Caki2 (cell line): ENCODE measurements at places on chromosomes 3 and 15. TPM values are rescaled to one million over a fixed set of nuclear protein-coding genes. Genes with fewer than 3 reads are reported as not detected.

Gene TNFSF10
- total RNA-seq, result 2.2 and 3.4 TPM in 2 replicates

DNA sequence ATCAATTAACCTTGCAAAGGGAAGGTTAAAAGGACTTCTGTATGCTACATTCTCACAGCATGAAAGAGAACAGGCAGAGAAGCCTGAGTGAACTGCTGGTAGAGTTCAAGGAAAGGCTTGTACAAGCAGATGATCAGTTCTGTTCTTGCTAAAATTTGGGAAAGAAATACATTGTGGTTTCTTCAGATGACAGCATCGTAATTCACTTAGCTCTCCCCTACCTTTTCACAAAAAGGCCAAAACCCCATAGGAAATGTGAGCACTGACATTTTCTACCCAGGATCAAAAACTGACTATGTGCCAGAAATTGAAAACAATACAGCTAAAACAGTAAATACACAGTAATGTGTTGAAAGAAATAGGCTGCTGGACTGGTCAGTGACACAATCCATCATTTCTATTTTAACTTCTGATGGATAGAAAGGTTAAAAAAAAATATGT, 216.4 kb downstream of the DPH6 start:
- peak; percentile 19 for DNase-seq

GRCh38 chr3:141383555-141384129, 15.3 kb downstream of the ZBTB38 start:
- DNase-seq, result no peak

GRCh38 chr3:149547954-149548668, 73.6 kb downstream of the TM4SF4 start:
- DNase-seq, result peak; percentile 74

DNA sequence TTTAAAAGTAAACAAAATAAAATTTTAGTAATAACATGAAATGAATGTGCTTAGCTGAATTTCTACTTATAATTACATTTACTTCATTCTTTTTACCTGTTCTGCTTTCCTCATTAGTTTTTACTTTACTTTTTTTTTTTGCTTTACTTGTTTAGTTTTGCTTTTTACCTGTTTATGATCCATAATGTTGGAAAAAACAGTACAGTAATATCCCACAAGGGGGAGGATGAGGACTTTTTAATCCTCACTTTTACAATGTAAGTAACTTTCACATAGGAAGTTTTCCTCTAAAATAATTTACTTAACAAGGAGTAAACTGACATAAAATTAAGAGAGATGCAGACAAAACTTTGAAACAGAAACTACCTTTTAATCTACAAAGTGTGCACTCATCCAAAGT, 268.7 kb downstream of the TBC1D5 start:
- DNase-seq, result no peak

GRCh38 chr15:82968066-82968465, 15.5 kb upstream of the HOMER2 start:
- no peak for DNase-seq

DNA sequence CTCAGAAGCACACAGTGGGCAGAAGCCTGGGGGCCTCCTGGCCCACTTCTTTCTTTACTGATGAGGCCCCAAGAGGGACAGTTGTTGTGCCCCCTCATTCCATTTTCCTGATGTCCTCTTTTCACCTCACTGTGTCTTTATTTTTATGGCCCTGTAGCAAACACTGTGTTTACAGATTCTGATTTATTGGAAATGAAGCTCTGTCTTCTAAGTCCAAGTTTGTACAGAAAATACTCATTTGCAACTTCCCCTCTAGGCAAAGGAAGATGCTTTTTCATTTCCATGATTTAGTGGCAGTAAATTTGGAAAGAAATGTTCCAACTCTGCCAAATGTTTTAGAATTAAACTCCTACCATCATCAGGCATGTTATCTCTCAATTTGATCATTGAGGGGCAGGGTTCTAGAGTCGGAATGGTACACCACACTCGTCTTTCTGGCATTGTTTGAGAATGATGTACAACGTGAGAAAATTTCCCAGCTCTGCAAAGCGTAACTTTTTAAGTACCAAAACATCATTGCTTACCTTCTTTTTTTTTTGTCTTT, 129.7 kb downstream of the ARNT2 start:
- no peak for DNase-seq

DNA sequence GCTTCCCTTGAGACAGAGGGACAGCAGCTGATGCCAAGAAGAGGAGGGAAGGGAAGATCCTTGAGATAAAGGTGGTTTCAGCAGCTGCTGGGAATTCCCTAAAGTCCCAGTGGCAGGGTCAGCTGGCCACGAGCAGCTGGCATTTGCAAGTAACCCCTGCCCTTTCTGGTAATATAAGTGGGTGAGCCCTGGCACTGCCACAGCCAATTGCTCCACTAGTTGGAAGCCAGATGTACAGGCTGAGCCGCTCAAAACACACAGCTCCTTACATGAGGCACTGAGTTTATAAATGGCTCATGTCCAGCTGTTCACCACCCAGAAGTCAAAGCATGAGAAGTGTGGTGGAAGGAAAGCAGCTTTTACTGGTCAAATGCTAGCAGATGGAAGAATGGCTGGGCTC, 35.4 kb downstream of the PRR20G start:
- no peak for DNase-seq

DNA sequence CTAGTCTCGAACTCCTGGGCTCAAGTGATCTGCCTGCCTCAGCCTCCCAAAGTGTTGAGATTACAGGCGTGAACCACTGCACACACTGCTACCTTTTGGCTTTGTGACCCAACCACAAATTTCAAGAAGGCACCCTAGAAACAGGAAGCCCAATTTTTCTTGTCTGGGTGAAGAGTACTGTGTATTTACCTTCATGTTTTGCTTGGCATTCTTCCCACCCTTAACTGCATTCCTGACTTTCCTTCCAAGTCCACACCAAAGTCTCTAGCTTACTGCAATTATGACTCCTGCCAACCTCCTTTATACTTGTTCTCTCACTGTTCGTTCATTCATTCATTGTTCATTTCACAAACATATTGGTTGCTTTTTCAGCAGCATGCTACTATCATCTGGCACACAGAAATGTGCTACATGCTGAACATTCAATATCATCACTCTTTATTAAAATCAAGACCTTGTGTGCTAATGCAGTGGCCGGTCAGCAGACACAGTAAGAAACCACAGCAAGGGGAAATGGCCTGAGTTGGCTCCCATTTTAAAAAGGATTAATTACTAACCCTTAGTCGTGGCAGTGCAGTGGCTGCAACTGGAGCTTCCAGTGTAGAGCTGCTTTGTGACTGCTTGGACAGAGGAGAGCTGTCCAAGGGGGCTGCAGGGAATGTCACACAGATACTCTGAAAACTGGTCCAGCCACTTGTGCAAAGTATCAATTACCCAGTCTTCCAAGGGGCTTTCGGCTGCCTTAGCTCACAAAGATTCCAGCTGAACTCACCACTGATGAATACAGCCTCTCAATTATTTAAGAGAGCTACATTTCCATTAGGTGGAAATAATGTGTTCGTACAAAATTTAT, 94.0 kb downstream of the ETFA start:
- DNase-seq, result peak; percentile 74

DNA sequence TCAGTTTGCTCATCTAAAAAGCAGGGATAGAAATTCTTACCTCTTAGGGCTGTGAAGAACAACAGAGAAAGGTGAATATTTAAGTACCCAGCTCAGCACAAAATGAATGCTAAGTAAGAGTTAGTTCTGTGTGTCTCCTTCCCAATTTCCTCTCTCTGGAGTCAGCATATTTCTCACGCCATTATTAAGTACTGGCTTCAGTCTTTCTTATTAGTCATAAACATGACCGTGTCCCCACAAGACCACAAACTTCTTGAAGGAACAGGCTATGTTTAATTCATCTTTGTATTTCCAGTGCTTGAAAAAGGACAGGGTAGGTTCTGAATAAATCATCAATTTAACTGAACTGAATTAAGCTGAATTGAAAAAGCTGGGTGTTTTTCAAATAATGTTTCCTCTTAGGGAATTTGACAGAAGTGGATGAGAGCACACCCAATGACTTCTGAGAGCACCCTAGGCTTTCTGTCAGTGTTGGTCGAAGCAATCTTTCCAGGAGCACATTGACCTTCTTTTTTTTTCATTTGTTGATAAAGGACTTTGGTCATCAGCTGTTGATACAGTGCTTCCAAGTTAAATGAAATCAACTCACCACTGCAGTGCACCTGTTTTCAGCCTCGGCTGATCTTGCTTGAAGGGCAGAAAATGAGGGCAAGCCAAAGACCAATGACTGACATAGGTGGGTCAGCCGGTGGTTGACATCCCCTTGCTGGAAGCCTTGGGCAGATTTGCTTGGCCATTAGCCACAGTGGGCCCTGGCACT, 324.6 kb downstream of the MFSD1 start:
- no peak for DNase-seq

GRCh38 chr3:173761161-173761560, 363.6 kb downstream of the NLGN1 start:
- no peak for DNase-seq

DNA sequence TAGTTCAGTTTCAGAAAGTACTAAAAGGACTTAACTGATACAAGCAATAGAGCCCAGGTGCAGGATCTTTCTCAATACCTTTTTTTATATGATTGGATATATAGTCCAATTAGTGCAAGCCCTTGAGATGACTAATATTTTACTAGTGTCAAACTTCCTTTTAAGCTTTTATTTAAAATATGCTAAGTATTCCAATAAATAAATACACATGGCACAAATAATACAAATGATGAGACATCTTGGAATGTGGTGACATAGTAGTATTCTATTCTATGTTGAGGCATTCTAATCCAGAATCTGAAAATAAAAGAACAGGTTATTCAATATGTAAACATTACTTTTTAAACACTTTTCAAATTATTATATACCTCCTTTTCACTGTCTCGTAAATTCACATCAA, 670.0 kb downstream of the SI start:
- no peak for DNase-seq

DNA sequence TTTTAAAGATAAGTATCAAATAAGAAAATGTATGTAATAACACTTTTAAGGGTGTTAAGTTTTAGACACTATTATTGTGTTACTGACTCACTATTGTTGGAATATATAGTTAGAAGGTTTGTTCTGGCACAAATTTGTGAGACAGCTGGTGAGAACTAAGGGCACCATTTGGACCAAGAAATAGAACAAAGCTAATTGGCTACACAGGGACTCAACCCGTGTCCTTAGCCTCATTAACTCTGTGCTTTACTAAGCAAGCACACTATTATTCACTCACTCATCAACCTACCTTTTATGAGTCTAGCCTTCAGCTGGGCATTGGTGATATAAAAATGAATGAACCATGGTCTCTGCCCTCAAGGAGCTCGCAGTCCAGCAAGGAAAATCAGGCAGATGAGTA, 4.1 kb upstream of the UNC13C start:
- DNase-seq, result no peak

Gene POLQ
- 1.7 and 3.0 TPM in 2 replicates for total RNA-seq

Gene GCNT3
- 0.64 and 5.9 TPM in 2 replicates for total RNA-seq

GRCh38 chr15:82677720-82678323, 30.7 kb upstream of the CPEB1 start:
- DNase-seq, result no peak

Gene P4HTM
- 65.2 and 72.9 TPM in 2 replicates for total RNA-seq

DNA sequence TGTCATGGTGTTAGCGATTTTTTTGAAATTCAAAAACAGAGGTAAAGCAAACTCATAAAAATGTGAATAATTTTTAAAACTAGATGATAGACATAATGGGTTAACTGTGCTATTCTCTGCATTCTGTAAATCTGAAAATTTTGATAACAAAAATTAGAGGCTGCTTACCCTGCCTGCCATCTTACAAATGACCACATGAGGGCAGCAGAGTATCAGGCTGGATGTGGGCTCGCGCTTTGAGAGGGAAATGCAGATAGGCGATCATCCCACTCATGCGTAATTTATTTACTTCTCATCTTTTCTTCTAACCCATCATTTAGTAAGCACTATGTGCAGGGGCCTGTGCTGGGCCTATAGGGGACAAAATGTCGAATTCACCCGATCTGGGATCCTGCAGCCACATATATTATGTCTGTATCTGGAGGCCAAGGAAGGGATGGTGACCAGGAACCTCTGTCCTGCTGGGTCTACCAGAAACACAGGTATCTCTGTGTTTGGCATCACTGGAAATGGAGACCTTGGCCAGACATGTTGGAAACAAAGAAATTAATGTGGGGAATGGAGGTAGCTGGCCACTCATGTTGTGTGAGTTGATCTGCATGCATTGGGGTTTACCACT, 7.8 kb upstream of the RAD18 start:
- DNase-seq, result peak; percentile 41

DNA sequence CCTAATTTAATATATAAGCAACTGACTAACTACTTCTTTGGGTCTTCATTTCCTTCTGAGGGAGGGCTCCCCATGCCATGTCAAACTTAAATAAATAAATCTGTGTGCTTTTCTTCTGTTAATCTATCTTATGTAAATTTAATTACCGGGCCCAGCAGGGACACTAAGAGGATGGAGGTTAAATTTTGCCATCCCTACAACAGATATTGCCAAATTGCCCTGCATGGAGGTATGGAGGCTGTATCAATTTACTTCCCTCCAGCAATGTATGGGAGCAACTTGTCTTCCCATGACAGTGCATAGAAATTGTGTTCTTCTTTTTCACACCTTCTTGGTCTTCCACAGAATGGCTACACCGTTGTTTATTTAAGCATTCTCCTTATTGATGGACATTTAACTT, 129.0 kb downstream of the NFKBIZ start:
- no peak for DNase-seq

Gene SSUH2
- total RNA-seq, result 6.4 TPM in 1 of 2 replicates, not detected in the other

Gene WDR76
- total RNA-seq, result 26.6 and 29.6 TPM in 2 replicates

DNA sequence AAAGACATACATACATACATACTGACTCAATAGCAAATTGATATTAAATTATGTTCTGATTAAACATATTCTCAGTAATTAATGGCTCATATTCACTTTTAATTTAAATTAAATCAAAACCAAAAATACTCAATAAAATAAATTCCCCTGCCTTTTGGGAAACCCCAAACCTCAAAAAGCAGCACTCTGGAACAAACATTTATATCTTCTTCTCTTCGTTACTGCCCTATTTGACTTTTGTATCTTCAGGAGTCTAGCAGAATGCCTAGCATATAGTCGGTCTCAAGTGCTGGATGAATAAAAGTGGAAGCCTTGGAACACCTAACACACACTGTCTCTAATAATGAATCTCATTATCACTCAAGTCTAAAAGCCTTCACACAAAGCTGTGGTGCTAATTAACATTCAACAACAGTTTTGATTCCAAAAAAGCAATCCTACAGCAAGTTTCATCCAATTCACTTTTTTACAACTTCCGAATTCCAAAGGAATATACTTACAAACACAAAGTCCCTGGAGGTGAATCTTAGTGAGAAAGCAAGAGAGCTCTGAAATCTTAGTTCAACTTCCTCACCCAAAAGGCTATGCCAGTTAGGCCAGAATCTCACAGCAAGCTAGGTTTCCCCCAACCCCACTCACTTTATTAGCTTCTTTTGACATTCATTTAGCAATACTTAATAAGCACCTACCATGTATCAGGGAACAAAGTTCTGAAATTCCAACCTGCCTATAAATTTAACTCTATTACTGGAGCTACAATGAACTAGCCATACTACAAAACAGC, 35.0 kb downstream of the GSK3B start:
- DNase-seq, result no peak

DNA sequence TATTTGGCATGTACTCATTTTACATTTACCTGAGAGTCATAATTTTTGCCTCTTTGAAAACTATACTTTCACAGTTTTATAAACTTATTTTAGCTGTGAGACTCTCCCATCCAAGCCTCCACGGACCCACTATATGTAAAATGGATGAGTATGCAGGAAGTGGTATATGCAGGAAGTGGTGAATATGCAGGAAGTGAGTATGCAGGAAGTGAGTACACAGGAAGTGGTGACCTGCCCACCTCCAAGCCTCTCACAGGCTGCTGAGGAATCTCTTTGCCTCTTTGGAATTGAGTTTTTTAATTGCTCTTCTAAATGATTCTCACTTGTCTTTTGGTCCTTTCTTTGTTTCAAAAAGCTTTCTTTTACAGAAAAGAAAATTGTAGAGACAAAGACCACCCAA, 85.2 kb downstream of the KBTBD8 start:
- no peak for DNase-seq
